ENCODE measurements at places on chromosomes 2 and 18.

GRCh38 chr18:28365411-28365831, 188.5 kb upstream of the CDH2 start:
- DNase-seq, result no peak

GRCh38 chr2:195535911-195536522, 121.0 kb upstream of the SLC39A10 start:
- DNase-seq, result no peak

GRCh38 chr2:158501301-158501700, 44.5 kb downstream of the PKP4 start:
- no peak for DNase-seq

DNA sequence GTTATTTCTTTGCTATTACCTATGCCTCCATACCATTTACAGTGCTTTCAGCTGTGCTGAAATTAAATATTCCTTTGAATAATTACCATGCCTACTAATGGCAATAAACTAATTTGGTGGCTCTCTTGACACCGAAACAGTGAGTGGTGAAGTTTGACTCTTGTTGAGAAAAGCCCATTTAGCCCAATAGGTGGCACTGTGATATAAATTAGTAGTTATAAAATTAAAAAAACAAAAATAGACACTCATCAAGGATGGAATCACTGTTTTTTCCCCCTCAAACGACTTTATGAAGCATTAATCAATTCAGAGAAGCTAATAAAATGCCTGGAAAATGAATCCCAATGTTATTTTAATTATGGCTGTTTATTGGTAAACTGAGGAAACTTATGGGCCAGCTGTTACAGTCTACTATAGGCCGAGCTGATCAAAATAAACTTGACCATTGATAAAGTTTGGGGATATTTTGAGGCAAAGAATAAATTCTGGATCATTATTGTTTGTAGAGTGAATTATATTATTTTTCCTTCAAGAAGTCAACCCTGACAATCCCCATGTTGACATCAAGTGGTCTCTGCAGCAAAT, 339.6 kb downstream of the TRIB2 start:
- no peak for DNase-seq

GRCh38 chr2:114006460-114006859, 116.6 kb downstream of the ACTR3 start:
- DNase-seq, result no peak

DNA sequence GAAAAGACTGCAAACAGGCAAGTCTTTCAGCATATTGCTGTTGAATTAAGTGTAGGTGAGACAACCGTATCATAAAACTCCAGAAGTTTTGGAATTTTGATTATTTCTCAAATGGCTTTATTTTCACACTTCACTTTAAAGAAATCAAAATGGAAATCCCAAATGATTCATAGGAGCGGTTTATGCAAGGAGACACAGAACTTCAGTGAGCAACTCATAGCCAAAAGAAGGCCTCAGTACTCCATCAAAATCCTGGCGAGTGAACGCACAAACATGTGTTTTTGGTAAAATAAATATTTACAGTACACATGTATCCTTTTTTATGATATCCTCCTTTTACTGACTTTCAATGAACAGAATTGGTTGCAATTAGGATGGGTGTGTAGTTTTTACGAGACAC, 140.4 kb upstream of the APCDD1 start:
- DNase-seq, result no peak

- no peak for DNase-seq
Observed at GRCh38 chr2:55302241-55302640, 33.2 kb upstream of the MTIF2 start.

GRCh38 chr2:180258579-180258978, 251.5 kb upstream of the CWC22 start:
- no peak for DNase-seq

GRCh38 chr2:200810252-200810997, 1.3 kb upstream of the BZW1 start:
- DNase-seq, result no peak

- no peak for DNase-seq
Observed at GRCh38 chr18:497688-498087, 2.8 kb downstream of the COLEC12 start.

DNA sequence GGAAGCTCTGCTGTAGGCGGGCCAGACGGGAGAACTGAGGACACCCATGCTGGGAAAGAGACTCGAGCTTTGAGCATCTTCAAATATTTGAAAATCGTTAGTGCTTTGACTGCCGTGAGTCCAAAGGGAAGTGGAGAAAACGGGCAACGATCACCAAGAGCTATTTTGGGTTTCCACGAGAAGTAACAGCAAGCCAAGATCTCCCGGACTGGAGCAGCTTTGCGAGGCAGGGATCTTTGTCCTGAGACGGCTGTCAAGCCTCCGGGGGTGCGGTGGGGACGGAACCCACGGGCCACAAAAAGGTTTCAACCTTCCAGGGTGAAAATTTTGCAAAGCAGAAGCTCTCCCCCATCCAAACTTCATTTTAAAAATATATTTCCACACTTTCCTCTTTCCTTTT, 195.8 kb downstream of the NDUFA10 start:
- no peak for DNase-seq

DNA sequence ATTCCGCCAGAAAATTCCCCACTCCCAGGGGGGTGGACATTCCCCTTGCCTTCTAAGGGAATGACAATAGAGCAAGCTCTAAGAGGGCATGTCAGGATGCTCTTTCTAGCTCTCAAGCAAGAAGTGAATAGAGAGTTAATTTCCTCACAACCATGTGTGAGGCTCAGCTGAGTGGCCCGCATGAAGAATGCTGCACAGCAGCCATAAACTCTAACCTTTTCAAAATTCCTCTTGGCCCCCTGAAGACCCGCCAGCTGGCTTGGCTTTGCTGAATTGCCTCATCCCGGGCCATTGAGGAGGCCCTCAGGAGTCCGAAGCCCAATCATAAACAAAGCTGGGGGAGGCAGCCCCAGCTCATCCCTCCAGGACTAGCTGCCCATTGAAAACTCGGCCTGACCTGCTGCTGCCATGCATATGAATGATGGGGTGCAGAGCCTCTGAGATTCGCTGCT, 38.2 kb downstream of the NRP2 start:
- DNase-seq, result peak; percentile 45

GRCh38 chr2:147171941-147172340, 672.9 kb upstream of the ACVR2A start:
- no peak for DNase-seq

- DNase-seq, result peak; percentile 11
Observed at GRCh38 chr2:240922982-240923537, 16.9 kb downstream of the CROCC2 start.

GRCh38 chr2:159130302-159130701, 156.2 kb downstream of the WDSUB1 start:
- DNase-seq, result no peak

DNA sequence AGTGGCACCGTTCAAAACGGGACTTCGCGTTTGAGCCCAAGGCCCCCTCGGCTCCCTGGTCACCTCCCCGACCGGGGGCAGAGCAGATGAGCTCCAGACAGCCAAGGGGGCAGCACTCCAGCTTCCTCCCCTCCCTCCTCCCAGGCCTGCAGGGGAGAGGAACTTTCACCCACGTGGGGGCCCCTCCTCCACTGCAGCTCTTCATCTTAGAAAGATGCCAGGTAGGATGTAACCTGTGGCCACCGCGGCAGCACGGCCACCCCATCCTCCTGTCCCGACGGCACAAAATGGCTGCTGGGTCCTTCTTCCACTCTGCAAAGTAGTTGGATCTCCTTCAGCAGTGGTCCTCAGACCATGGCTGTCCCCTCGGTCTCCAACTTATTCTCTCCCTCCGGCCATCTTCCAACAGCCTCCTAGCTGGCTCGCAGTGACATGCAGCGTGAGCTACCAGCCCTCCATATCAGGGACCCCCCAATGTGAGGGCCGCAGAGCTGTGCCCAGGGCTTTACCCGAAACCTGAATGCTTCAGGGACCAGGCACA, 94.5 kb upstream of the ID2 start:
- no peak for DNase-seq

- DNase-seq, result peak; percentile 20
Observed at GRCh38 chr2:31137211-31138036, 816 bp downstream of the GALNT14 start.

DNA sequence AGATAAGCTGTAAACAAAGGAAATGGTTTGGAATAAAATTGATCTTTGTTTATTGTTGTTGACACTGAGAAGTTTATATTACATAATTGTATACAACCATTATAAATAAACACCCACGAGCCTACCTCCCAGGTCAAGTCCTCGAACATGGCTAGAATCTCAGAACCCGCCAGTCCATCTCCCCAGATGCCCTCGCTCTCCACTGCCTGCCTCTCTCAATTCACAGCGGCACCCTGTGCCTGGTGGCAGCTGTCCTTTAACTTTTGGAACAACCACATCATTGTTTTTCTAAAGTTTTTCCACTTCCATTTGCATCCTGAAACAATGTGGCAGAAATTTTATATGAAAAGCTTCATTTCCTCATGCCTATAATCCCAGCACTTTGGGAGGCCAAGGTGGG, 52.2 kb upstream of the OTOS start:
- no peak for DNase-seq

- no peak for DNase-seq
Observed at GRCh38 chr18:60984510-60984909, 348.7 kb upstream of the CDH20 start.

DNA sequence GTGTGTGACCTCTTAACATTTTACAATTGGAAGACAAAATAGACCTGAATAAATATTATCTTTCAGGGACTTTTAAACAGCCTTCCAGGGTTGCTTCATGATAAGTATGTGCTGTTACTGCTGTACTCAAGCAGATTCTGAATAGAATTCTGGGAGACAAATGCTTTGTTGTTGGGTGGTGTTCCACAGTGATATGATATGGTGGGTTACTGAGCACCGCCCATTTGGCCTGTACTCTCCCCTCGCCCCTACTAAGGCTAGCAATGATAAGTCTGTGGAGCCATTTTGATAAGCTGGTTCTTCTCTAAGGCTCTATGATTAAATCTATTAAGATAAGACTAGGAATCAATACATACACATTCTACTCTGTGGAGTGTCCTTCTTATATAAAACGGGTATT, 89.8 kb upstream of the ITGA4 start:
- DNase-seq, result no peak

GRCh38 chr18:27449104-27449503, 264.0 kb upstream of the CHST9 start:
- no peak for DNase-seq

DNA sequence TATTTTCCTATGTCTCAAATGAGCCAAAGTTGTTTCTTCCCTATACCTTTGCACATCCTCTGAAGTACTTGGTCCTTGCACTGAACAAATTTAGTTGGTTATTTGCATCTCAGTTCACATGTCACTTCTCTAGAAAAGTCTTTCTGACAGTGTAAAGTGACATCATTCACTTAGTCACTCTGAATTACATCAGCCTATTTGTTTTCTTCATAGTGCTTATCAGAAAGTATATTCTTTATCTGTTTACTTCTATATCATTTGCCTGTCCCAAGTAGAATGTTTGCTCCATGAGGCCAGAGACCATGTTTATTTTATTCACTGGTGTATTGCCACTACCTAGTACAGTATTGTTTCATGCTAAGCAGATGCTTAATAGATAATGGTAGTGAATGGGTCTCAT, 173.7 kb downstream of the HNMT start:
- DNase-seq, result no peak

- DNase-seq, result peak; percentile 54
Observed at GRCh38 chr2:174326161-174327020, 8.4 kb upstream of the SP9 start.

DNA sequence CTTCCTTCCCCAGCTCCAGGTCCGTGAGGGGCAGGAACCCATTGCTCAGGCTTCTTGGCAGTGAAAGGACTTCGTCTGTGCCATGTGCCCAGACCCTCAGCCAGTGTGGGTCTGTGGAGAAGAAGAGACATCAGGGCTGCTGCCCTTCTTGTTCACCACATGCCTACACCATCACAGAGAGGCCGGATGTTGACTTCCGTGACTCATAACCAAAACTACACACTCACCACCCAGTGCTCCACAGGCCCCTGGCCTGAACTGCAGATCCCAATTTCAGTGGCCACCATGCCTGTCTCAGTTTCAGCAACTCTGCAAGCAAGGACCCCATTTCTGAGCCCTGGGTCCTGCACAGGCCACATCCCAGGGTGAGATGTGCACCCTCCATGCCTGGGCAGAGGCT, 332.6 kb upstream of the SALL3 start:
- DNase-seq, result no peak

- DNase-seq, result no peak
Observed at GRCh38 chr2:75698918-75699317, 11.8 kb downstream of the GCFC2 start.

DNA sequence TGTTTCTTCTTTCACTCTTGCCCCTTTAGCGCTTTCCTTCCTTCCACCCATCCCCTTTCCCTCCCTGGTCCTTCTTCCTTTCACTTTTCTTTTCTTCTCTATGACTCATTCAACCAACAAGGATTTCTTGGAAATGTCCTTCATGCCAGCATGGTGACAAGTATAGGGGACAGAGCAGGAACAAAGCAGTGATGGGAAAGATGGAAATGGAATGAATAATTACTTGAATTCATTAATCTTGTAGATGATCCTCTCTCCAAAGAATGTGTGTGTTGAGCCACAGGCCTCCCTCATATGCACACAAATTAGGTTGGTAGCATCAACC, 1.5 kb downstream of the VAMP5 start:
- no peak for DNase-seq

GRCh38 chr2:66472225-66472843, 37.4 kb downstream of the MEIS1 start:
- no peak for DNase-seq

DNA sequence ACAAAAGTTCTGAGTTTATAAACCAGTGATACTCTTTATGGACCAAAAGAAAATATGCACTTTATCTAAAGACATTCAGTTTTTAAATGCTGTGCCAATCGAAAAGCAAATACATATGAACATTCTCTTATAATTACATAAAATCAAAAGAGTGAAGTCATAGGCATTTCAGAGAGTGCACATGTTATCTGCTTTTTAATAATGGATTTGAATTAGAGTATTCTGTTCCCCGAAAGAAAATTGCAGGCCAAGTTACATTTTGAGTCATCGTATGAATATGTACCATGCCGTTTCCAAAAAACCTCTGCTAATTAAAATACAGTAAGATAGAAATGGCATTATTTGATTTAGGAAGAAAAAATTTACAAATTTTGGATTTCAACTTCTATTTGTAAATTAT, 565.7 kb downstream of the ZEB2 start:
- no peak for DNase-seq

DNA sequence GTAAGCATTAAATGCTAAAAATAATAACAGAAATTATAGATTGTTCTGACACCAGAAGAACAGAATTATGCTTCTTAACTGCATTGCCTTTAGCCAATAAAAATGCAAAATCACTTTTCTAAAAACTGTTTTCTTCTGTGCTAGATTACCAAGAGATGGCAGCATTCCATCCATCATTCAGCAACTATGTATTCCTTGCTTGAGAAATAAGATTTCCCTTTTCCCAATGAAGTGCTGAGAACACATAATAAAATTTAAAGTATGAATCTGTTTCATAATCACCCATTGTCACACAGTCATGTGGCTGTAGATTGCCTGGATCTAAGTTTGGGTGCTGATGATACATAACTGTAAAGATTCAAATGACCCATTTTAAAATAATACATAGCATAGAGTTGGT, 504.2 kb downstream of the TDRD15 start:
- DNase-seq, result no peak

GRCh38 chr2:6325616-6326015, 540.1 kb downstream of the CMPK2 start:
- no peak for DNase-seq
